Renal cortex interstitium (tissue), 15 donors: ENCODE measurements at places on chromosomes 1 and 21. TPM values are rescaled to one million over a fixed set of nuclear protein-coding genes. Genes with fewer than 3 reads are reported as not detected.

DNA sequence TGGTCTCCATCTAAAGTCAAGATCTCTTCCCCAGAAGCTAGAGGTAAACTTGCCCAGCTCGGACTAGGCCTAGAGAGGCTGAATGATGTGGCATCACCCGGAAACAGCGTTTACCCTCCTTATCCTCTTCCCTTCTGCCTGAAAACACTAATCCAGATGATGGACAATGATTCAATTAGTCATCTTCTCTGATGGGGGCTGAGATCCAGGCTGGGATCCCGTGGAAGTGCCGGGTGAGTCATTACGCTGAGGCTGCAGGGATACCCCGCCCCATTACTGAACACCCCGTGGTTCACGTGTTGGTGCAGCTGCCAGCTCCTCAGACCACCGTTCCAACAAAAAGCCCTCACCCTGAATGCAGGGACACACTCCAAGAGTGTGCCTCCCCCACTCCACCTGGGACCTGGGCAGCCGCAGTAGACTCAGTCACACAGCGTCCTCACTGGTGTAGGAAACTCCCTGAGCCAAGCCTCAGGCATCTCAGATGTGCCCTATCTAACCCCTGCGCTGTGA, 2.0 kb downstream of the S100A6 start:
- DNase-seq = no peak

PLPP3 gene
- 118 TPM for polyA plus RNA-seq

GRCh38 chr1:213221209-213221608, 170.2 kb downstream of the RPS6KC1 start:
- no peak for DNase-seq

GRCh38 chr1:22773981-22774832, 63.6 kb downstream of the EPHB2 start:
- DNase-seq = no peak

- DNase-seq = no peak
Measured at GRCh38 chr1:1974834-1975233, 28.8 kb downstream of the CFAP74 start.

DNA sequence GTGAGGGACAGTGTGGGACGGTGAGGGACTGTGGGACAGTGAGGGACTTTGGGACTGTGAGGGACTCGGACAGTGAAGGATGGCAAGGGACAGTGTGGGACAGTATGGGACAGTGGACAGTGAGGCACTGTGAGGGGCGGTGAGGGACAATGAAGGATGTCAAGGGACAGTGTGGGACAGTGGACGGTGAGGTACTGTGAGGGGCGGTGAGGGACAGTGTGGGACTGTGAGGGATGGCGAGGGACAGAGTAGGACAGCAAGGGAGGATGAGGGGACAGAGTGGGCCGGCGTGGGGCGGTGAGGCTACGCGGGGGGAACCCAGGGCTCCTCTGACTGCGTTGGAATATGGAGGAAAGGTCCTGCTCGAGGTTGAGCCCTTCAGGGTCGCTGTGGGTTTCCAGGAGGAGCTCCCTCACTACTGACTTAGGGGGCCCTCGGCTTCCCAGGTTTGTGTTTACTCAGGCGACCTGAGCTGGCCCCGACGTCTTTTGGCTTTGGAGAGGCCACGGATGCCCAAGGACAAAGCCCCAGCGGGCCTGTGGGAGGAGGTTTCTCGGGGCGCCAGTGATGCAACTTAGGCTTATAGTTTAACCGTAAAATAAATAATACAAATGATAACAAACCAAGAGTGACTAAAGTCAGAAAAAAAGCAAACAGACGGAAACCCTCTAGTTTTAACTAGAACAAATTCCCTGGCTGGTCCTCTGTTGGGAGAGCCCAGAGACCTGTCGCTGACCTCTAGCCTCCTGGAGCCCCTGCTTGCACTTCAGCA, 1.1 kb upstream of the ERRFI1 start:
- no peak for DNase-seq

GRCh38 chr1:206698011-206698410, 13.3 kb downstream of the MAPKAPK2 start:
- DNase-seq = no peak

- no peak for DNase-seq
Measured at GRCh38 chr1:52140633-52141512, 1.0 kb upstream of the ZFYVE9 start.

INAVA gene
- polyA plus RNA-seq = 33.9 TPM

GRCh38 chr1:160777486-160778089, 18.4 kb upstream of the LY9 start:
- DNase-seq = no peak

DNA sequence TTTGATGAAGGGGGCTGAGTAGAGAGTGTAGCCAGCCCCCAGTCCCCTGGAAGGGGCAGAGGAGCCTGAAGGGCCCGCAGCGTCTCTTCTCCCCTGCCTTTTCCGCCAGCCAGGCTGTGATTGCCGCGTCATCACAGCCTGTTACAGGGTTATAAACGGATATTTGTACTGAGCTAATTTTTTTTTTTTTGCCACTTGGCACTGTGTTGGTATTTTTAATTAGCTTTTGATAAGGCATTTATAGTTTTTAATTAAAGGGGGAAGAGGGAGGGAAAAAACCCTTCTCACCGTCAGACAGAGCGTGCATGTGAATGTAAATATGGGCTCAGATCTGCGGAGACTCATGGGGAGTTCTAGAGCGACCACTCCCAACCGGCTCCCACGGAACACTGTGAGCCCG, 97.7 kb upstream of the ACTL8 start:
- DNase-seq = no peak

GRCh38 chr1:213061263-213061662, 10.2 kb downstream of the RPS6KC1 start:
- DNase-seq = no peak

C4BPA gene
- polyA plus RNA-seq = 0.42 TPM

- DNase-seq = no peak
Measured at GRCh38 chr1:106063510-106063909, 993.0 kb upstream of the PRMT6 start.

TMEM200B gene
- 16.1 TPM for polyA plus RNA-seq

DNA sequence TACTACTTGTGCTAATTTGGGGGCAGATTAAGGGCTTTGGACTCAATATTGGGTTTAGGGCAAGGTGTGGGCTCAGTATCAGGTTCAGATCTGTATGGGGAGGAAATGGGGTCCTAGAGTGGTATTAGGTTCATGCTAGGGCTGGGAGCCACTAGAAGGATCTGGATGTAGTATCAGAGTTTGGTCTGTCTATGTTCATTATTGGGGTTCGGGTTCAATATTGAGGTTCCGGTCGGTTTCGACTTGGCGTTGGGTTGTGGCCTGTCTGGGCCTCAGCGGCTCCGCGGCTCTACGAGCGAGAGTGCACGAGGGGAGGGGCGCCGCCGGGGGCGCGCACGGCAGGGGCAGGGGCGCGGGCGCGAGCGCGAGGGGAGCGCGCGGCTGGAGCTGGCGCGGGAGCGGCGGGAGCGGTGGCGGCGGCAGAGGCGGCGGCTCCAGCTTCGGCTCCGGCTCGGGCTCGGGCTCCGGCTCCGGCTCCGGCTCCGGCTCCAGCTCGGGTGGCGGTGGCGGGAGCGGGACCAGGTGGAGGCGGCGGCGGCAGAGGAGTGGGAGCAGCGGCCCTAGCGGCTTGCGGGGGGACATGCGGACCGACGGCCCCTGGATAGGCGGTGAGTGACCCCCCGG, at the start of gene PTPRF:
PTPRF (plus strand) TSS at position 401 of the 624 bp plus-strand sequence. CDS start 14,193 bp downstream, outside the sequence.
- DNase-seq = no peak

DNA sequence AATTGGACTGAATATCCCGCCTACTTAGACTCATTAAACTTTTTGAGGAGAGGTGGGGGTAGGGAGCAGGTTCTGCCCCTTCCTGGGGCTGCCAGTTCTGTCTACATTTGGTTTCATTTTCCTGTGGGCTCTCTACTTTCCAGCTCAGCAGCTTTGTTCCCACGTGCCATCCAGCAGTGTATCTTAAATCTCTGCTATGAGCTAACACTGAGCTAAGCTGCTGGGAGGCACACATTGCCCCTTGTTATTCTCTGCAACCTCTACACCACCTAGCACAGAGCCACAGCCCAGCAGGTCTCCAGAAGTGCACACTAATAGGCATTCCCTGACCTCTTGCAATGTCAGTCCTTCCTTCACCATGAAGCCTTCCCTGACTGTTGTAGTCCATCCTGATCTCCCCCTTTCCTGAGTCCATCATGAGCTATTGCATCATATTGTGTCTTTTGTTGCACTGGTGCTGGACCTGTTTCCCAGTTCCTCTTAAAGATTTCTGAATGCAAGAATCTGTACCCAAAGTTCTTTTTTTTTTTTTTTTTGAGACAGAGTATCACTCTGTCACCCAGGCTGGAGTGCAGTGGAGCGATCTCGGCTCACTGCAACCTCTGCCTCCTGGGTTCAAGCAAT, 28.7 kb upstream of the NRDC start:
- DNase-seq = no peak

- DNase-seq = no peak
Measured at GRCh38 chr1:210900079-210900478, 233.9 kb downstream of the KCNH1 start.

DNA sequence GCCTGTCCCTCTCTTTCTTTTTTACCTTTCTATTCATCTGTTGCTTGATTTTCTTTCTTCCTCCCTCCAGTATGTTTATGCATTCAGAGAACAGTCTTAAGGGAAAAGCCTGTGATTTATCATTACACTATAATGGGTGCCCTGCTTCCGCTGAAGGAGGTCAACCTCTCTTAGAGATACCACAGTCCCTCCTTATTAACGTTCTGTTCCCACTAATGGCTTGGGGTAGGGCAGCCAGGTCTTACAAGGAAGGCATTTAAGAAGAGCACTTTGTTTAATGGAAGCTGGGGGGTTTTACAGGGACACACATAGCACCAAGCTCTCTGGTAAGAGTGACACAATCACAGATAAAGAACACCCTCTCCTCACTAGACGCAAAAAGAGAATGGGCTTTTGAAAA, 523.5 kb downstream of the NUF2 start:
- no peak for DNase-seq

DNA sequence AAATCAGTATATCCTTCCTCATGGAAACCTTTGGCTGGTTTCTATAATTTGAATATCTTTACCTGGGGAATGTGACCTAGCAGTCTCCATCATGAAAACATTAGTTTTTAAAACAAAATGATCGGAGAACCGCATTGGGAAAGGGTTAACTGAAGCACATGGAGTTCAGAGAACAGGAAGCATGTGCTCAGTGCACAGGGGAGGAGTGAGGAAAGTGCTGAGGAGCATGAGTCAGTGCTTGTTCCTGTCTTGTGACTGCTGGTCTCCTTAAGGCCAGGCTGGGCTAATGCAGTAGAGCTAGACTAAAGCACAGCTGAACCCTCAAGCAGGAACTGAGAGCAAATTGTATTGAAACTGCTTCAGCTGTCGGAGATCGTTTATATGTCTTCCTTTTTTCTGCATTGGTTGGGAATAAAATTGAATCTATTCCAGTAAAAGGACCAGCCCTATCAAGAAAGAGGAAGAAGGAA, 5.8 kb downstream of the IFI16 start:
- no peak for DNase-seq

GRCh38 chr1:108886292-108886691, 9.5 kb downstream of the GPSM2 start:
- DNase-seq = no peak

GRCh38 chr1:39061951-39062350, 35.8 kb downstream of the NDUFS5 start:
- DNase-seq = no peak

- DNase-seq = no peak
Measured at GRCh38 chr1:234208351-234208750, 164.9 kb upstream of the COA6 start.

- no peak for DNase-seq
Measured at GRCh38 chr1:212903664-212904063, 45.6 kb downstream of the FLVCR1 start.

DNA sequence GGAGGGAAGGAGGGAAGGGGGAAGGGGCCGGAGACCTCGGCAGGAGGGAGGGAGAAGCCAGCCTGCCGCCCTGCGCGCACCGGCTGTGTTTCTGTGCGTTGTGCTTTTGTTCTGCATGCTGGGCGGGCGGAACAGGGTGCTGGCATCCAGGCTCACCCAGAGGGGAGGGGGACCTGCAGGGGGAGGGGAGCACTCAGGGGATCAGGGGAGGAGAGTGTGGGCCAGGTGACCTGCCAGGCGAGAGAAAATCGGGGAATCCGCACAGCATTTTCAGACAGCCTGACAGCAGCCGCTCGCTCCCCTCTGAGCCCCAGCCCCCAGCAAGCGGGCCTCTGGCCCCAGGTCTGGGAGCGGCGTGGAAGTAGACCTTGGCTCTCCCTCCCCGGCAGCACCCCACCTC, 54.7 kb downstream of the RIPK4 start:
- DNase-seq = no peak

DNA sequence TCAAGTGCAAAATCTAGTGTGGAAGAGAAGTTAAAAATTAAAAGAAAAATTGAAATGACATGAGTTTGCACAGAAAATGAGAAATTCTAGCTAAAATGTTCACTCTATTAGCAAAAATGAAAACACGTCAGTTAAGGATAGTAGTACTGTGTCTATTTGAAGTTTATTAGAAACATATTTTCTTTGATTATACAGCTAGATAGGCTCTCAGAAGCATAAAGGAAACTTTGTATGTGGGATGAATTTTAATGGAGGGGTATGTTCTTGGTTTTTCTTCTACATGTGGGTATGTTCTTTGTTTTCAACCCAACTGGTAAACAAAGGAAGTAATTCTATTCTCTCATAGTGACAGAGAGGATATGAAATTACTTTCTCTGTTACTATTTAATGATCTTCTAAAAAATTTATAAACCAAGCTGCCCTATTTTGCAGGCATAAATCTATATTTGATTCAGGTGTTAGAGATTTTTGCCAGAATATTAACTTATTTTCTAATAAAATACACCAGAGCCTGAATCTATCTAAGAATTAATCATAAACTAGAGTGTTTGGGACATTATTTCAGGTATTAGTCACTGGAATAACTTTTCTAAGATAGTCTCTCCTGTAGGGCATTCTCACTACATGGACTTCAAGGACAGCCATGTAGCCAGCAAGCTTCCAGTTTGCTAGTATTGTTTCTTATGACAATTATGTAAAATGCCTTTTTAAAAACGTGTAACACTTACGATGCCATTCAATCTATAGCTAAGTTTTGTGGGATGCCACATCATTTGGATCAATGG, 15.8 kb downstream of the GPSM2 start:
- no peak for DNase-seq

ITSN1 gene
- polyA plus RNA-seq = 47.9 TPM

CHRNB2 gene
- polyA plus RNA-seq = 0.41 TPM

- DNase-seq = no peak
Measured at GRCh38 chr1:223487887-223488259, 94.7 kb downstream of the CCDC185 start.

GRCh38 chr1:201665036-201665435, 126.1 kb downstream of the NAV1 start:
- DNase-seq = no peak

GRCh38 chr1:3018051-3018471, 3.2 kb upstream of the ACTRT2 start:
- DNase-seq = no peak

DNA sequence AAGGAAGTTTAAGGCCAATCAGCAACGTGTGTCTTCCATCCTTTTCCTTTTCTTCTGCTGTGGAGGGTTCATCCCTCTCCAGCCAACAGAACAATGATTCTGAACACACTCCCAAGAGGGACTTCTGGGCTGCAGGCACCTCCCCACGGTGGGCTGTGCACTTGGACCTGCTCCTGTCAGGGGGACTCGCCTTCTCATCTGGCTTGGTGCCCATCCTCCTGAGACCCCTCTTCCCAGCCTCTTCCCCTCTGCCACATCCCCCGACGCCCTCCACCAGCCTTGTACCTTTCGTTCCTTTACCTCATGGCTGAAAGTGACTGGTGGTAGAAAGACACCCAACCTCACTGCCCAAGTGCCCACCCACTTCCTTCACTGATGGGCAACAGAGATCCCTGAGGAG, 26.0 kb upstream of the SLAMF9 start:
- DNase-seq = no peak

GRCh38 chr1:119954476-119955422, 58.4 kb upstream of the ADAM30 start:
- DNase-seq = no peak

NTMT2 gene
- polyA plus RNA-seq = not detected

HES4 gene
- 39.7 TPM for polyA plus RNA-seq
